ENCODE measurements at places on chromosomes 4 and X.

DNA sequence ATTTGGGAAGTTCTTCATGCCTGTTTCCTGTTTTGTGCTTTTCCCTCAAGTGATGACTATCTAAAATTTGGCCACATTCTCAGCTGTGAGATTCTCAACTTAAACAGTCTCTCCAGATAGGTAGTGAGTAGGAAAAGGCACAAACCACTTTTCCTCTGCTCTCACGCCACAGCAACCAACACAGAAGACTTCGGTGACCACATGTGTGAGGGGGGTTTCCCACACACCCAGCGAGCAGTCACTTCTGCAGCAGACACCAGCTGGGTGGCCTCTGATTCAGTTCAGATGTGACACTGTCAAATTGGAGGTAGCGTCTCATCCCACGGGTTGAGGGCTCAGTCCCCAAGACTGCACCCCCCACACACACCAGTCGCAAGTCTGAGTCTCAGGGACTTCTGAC is 25.1 kb upstream of the CLDN34 start:
- no peaks in the 10 kb centered on the region for H3K36me3 ChIP-seq
- H3K27me3 ChIP-seq: no peaks in the 10 kb centered on the region
- no peak overlapping the region for H3K4me3 ChIP-seq
- no peaks in the 10 kb centered on the region for H3K4me1 ChIP-seq
- H3K27ac ChIP-seq: no peak overlapping the region

GRCh38 chr4:123398066-123398852 is 1.7 kb downstream of the SPRY1 start:
- peaks cover 7% of the 10 kb centered on the region for H3K27me3 ChIP-seq
- peak overlapping the region; percentile 83 for H3K4me3 ChIP-seq
- H3K4me1 ChIP-seq: no peaks in the 10 kb centered on the region
- peaks cover 4% of the 10 kb centered on the region for H3K36me3 ChIP-seq

- no peak overlapping the region for H3K4me3 ChIP-seq
- H3K4me1 ChIP-seq: no peaks in the 10 kb centered on the region
- no peak overlapping the region for H3K27ac ChIP-seq
- H3K36me3 ChIP-seq: no peaks in the 10 kb centered on the region
These were observed 43.4 kb downstream of the SLC9A7 start for GRCh38 chrX:46715530-46715929.

- no peak overlapping the region for H3K27ac ChIP-seq
- H3K27me3 ChIP-seq: no peaks in the 10 kb centered on the region
- H3K36me3 ChIP-seq: no peaks in the 10 kb centered on the region
These were observed 108.6 kb downstream of the ARHGAP6 start for GRCh38 chrX:11557120-11557519.

DNA sequence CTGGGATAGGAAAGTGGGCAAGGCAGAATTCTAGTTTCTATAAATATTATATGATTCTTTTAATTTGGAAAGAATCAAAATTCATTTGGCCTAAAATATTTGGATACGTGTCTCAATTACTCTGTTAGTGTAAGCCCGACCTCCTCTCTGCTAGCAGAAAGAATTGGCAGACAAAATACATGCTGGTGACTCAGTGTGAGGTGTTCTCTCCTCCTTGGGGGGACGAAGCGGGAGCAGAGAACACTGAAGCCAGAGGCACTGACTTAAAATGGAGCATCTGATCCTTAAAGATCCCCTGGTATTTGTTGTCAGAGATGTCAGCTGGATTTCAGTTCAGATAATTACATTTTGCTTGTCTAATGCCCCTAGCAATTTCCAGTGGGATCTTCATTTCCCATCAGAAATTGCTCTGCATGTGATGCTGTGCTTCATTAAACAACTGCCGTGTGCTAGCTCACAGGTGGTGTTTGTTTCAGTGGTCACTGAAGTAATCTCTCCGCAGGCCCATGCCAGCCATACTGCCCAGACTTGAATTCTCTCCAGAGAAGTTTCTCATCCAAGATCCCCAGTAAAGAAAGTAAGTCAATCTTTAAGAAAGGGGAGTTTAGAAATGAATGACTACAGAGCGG is 188.7 kb upstream of the TLL1 start:
- no peak for DNase-seq
- no peak overlapping the region for H3K27ac ChIP-seq
- peaks cover 6% of the 10 kb centered on the region for H3K4me1 ChIP-seq
- no peak overlapping the region for H3K4me3 ChIP-seq
- no peaks in the 10 kb centered on the region for H3K36me3 ChIP-seq
- H3K27me3 ChIP-seq: no peaks in the 10 kb centered on the region

- DNase-seq: no peak
- H3K27me3 ChIP-seq: no peaks in the 10 kb centered on the region
- no peak overlapping the region for H3K4me3 ChIP-seq
- no peaks in the 10 kb centered on the region for H3K36me3 ChIP-seq
- no peak overlapping the region for H3K27ac ChIP-seq
- H3K4me1 ChIP-seq: no peaks in the 10 kb centered on the region
These were observed 36.9 kb upstream of the XIAP start for GRCh38 chrX:123822965-123823364.

DNA sequence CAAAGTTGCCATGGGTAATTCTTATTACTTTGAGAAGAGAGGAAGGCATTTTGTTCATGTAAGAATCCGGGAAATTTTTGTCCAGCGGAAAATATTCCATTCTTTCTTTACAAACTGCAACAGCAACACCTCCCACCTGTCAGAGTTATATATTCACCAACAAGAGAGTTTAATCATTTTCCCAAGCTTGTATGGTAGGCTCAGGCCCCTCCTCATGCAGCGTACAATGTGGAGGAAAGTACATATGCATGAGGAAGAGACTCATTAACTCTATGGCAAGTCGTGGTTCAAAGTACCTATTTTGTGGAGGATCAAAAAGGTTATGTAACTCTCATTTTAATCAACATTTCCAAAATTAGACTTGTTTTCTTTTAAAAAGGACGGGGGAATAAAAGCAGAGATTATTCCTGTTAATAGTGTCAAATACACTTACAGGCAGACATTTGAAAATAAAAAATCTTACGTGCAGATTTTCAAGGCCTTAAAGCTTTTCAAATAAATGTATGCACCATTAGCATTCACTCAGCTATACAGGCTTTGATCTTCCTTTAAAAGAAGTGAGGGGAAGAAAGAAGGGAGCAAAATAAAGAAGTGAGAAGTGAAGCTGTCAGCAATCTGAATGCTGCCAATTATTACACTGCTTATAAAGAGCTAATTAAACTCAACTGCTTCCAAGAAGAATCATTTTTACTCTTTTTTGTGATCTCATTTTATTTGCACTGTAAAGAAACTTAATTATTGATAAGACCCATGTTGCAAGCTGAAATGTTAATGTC is 204.8 kb downstream of the FAT4 start:
- no peaks in the 10 kb centered on the region for H3K4me1 ChIP-seq
- H3K27ac ChIP-seq: no peak overlapping the region

- H3K36me3 ChIP-seq: no peaks in the 10 kb centered on the region
- no peak for DNase-seq
- H3K4me3 ChIP-seq: no peak overlapping the region
- H3K27ac ChIP-seq: no peak overlapping the region
- peaks cover 57% of the 10 kb centered on the region for H3K27me3 ChIP-seq
- peaks cover 10% of the 10 kb centered on the region for H3K4me1 ChIP-seq
These were observed 60.3 kb downstream of the ADRA2C start for GRCh38 chr4:3826247-3827172.

DNA sequence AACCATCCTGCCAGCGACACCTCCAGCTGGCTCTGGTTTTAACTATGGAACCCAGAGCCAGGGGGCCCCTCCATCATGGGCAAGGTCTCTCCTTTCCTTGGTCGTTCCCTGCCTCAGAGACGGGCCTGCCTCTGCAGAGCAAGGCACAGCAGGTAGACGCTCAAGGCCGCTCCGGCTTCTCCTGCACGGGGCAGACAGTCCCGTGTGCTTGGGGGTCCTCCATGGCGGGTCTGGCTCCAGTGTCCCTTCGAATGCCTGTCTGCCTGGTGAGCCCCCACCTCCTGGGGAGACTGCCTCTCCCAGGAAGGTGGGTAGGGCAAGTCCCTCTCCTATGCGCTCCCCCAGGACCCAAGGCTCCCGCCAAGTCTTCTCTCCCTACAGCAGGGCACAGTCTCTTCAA is 71.5 kb downstream of the ACOX3 start:
- H3K27ac ChIP-seq: no peak overlapping the region
- DNase-seq: no peak
- H3K27me3 ChIP-seq: no peaks in the 10 kb centered on the region
- H3K36me3 ChIP-seq: peaks cover 80% of the 10 kb centered on the region
- no peak overlapping the region for H3K4me3 ChIP-seq
- H3K4me1 ChIP-seq: no peaks in the 10 kb centered on the region

DNA sequence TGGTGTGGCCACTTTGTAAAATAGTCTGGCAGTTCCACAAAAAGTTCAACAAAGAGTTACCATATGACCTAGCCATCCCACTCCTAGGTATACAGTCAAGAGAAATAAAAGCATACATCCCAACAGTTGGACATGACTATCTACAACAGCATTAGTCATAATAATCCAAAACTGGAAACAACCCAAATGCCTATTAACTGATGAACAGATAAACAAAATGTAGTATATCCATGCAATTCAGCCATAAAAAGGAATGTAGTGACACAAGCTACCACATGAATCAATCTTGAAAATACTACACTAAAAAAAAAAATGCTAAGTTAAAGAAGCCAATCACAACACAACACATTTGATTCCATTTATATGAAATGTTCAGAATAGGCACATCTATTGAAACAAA is 16.1 kb downstream of the MED14 start:
- H3K27me3 ChIP-seq: no peaks in the 10 kb centered on the region
- H3K4me1 ChIP-seq: no peaks in the 10 kb centered on the region
- no peak for DNase-seq
- no peak overlapping the region for H3K4me3 ChIP-seq

DNA sequence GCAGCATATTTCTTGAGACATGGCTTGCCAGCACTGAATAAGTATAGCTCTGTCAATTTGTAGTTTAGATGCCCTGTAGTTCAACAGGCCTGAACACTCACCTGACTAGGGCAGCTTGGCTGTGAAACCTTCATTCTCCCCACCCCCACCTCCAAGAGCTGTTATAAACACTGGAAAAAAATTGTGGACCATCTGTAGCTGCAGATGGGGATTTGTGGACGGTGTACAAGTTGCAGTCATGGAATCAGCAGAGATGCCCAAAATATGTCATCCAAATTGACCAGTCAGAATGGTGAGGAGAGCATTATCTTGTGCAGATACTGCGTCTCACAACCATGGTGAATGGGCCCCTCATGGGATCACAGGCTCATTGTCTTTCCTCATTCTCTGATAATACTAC is 76.2 kb upstream of the PAQR3 start:
- H3K27ac ChIP-seq: no peak overlapping the region
- H3K4me3 ChIP-seq: no peak overlapping the region
- no peaks in the 10 kb centered on the region for H3K36me3 ChIP-seq
- DNase-seq: no peak

DNA sequence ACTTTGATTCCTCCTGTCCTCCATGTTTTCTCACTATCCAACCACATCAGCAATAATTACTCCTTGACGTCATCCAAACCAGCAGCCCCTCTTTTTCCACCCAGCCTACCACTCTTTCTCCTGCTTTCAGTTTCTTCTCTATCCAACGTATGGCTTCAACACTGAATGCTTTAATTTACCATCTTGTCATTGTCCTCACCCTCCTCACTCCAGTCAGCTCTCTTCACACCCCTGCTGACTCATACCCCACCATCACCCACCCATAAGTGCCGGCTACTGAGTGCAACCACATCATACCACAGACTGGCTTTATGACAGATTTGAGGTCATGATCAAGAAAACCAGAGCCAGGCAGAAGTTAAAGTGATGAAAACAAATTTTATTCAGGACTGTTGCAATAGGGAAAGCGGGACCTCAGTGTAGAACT is 9.8 kb upstream of the ANXA5 start:
- no peaks in the 10 kb centered on the region for H3K27me3 ChIP-seq
- no peak overlapping the region for H3K4me3 ChIP-seq
- no peaks in the 10 kb centered on the region for H3K36me3 ChIP-seq
- no peak overlapping the region for H3K27ac ChIP-seq

DNA sequence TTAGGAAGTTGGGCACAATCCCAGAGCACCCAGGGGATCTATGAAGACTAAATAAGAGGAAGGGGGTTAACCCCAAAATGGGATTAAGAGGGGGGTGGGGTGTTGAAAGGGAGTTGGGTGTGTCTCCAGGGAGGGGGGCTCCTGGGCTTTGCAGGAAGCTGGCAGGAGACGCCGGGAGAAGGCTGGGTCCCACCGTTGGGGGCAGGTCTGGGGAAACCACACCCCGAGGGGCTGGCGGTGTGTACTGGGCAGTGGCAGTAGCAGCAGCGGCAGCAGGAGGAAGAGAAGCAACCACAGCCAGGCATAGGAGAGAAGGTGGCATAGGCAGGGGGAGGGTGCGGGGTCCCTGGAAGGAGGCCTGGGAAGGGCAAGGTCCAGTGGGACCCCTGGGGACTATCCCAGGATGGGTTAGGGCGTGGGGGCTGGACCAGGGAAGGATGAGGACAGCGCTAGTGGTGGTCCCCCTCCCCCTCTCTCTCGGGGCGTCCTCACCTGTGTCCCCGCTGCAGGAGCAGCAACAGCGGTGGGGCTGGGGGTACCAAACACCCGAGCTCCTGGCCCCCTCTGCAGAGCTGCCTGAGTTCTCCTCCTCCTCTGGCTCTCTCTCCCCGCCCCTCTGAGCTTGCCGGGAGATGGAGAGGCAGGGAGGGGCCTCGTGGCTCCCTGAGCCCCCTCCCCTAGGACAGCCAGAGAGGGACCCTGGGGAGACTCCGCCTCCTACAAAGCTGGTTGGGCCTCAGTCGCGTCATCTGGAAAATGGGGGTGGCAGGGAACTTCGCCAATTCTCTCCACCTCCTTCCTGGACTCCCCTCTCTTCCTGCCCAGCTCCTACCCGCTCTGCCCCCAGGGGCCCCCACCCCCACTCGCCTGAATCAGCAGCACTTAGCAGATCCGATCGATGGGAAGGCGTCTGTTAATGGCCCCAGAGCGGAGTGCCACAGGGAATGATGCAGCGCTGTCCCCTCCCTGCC is at the start of gene KCND1:
KCND1 (minus strand) TSS at position 596 of the 971 bp plus-strand sequence. CDS start 1,573 bp downstream, outside the sequence.
- peaks cover 15% of the 10 kb centered on the region for H3K4me1 ChIP-seq
- no peak for DNase-seq
- no peak within 1 kb of the TSS for H3K4me3 ChIP-seq
- H3K36me3 ChIP-seq: no peaks in the 10 kb centered on the region
- peak within 1 kb of the TSS; percentile 75 for H3K27ac ChIP-seq

- no peaks in the 10 kb centered on the region for H3K4me1 ChIP-seq
- no peak overlapping the region for H3K27ac ChIP-seq
- H3K4me3 ChIP-seq: no peak overlapping the region
- no peaks in the 10 kb centered on the region for H3K27me3 ChIP-seq
These were observed 20.5 kb downstream of the MND1 start for GRCh38 chr4:153365003-153365402.

DNA sequence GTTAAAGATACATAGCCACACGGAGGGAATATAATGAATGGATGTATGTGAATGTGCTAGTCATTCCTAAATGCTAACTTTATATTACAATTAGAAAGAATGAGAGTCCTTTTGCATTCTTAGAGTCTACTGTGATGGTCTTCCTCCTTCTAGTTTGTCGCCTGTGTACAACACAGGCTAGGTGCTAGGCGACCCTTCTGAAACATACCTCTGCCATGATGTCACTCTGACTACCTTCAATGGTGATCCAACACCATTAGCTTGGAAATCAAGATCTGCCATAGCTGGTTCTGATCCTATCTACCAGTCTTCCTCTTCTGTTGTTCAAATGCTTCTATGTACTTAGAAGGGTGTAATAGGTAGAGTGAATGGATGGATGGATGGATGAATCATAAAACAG is 151.2 kb downstream of the MGST2 start:
- H3K27me3 ChIP-seq: no peaks in the 10 kb centered on the region
- H3K27ac ChIP-seq: peak overlapping the region; percentile 80
- H3K4me1 ChIP-seq: no peaks in the 10 kb centered on the region
- H3K36me3 ChIP-seq: no peaks in the 10 kb centered on the region

- H3K4me3 ChIP-seq: no peak overlapping the region
- H3K27ac ChIP-seq: no peak overlapping the region
- H3K27me3 ChIP-seq: no peaks in the 10 kb centered on the region
These were observed 124.4 kb upstream of the SLC34A2 start for GRCh38 chr4:25531272-25531671.
